ENCODE measurements at places on chromosomes 16 and 17. TPM values are rescaled to one million over a fixed set of nuclear protein-coding genes. Genes with fewer than 3 reads are reported as not detected.
A peak's percentile ranks its signal among the peaks of the same experiment; 100 is the strongest.

DNA sequence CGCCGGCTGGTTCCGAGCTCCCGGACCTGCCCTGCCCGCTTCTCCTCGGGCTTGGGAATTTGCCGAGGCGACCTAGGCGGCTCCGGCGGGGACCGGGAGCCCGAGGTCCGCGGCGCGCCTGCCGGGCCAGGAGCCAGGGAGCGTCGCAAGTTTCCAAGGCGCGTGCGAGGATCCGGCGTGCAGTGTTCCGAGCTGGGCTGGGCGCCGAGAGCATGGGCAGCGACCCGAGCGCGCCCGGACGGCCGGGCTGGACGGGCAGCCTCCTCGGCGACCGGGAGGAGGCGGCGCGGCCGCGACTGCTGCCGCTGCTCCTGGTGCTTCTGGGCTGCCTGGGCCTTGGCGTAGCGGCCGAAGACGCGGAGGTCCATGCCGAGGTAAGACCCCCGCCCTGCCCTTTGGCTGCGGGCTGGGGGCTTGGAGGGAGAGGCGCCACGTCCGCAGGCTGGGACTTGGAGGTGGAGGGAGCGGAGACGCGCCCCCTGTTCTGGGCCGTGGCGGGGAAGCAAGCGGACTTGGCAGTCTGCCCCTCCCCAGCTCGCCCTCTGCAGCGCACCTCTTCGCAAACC, 668 bp downstream of the MMP15 start:
- peak; percentile 17 for DNase-seq

Gene PHF12
- total RNA-seq, result 44.0 TPM

Gene KRTAP1-5
- not detected for total RNA-seq

DNA sequence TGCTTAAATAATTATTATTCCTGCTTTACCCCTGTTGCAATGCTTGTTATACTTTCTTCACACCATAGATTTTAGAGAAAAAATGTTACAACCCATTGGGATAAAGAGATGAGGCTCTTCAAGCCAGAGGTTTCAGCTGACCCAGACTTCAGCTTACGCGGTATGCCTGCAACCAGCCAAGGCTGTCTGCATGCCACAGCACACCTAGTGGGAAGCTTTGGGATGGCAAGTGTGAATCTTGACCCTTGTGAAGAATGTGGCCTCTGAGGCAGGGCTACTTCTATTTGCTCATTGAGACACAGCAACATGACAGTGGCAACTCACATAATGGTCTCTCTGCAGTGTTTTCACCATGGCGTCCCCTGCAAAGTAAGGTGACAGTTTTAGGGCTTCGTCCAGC, 193.9 kb upstream of the PIRT start:
- no peak for DNase-seq

Gene NKD1
- 1.6 TPM for total RNA-seq

Gene RND2
- total RNA-seq, result 0.07 TPM

GRCh38 chr17:66980896-66981295, 16.4 kb downstream of the CACNG4 start:
- no peak for DNase-seq

DNA sequence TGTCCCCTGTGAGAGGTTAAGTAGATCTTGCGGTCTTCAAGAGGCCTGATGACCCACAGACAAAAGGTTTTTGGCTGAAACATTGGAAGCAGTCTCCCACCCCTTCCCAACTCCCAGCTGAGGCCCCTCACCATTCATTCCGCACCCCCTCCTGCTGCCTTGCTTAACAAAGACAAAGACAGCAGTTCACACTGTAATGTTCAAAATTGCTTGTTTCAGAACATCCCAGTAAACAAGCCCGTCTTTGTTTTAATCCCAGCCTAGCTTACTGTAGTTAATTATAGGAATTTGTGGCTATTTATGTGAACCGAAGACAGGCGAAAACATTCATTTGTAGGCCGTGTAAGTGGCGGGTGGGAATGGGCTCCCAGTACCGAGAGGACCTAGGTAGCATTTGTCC, 55.7 kb downstream of the IRX5 start:
- DNase-seq, result no peak

- DNase-seq, result peak; percentile 76
Observed at GRCh38 chr16:58198022-58198683, at the start of gene CSNK2A2. TSS of gene CSNK2A2 (minus strand) at chr16:58198106. CDS start at chr16:58197736, 370 bp downstream.

- no peak for DNase-seq
Observed at GRCh38 chr17:40912486-40913210, 24.8 kb downstream of the KRT23 start.

DNA sequence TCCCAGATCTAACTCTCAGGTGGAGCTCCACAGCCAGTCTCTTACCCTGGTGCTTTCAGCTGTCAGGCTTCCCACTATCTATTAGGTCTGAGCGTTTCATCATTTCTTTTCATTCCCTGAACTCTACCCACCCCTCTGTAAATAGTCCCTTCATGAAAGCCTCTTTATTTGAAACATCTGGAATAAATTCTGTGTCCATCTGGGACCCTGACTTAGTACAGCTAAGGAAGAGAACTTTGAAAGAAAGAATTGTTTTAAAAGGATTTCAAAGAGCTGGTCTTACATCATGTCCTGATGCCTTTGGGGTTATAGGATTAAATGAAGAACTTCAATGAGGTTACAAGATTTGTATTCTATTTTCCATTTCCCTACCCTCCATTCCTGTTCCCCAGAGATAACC, 388.5 kb upstream of the CA10 start:
- no peak for DNase-seq

GRCh38 chr17:54559883-54560282, 340.8 kb upstream of the TOM1L1 start:
- no peak for DNase-seq

Gene ALOXE3
- 0.12 TPM for total RNA-seq

Gene HOXB6
- total RNA-seq, result 0.22 TPM

- no peak for DNase-seq
Observed at GRCh38 chr16:57826706-57827625, 24.7 kb upstream of the KIFC3 start.

Gene CES5A
- total RNA-seq, result not detected
